Posterior vena cava (tissue), 2 donors: ENCODE measurements at places on chromosomes 11 and 22. TPM values are rescaled to one million over a fixed set of nuclear protein-coding genes. Genes with fewer than 3 reads are reported as not detected.

Gene NLRP10
- not detected for total RNA-seq

- no peak for DNase-seq
Measured at GRCh38 chr22:21707677-21708076, 27.9 kb downstream of the YPEL1 start.

Gene FAM111B
- 1.0 TPM for total RNA-seq

GRCh38 chr11:64848826-64849597 is 4.6 kb upstream of the CDC42BPG start:
- DNase-seq, result no peak

GRCh38 chr22:44685384-44686056 is 16.5 kb upstream of the PRR5 start:
- DNase-seq, result no peak

- DNase-seq, result no peak
Measured at GRCh38 chr11:118643142-118643994, 36.0 kb downstream of the PHLDB1 start.

- DNase-seq, result no peak
Measured at GRCh38 chr11:117999354-117999993, 13.3 kb downstream of the IL10RA start.

DNA sequence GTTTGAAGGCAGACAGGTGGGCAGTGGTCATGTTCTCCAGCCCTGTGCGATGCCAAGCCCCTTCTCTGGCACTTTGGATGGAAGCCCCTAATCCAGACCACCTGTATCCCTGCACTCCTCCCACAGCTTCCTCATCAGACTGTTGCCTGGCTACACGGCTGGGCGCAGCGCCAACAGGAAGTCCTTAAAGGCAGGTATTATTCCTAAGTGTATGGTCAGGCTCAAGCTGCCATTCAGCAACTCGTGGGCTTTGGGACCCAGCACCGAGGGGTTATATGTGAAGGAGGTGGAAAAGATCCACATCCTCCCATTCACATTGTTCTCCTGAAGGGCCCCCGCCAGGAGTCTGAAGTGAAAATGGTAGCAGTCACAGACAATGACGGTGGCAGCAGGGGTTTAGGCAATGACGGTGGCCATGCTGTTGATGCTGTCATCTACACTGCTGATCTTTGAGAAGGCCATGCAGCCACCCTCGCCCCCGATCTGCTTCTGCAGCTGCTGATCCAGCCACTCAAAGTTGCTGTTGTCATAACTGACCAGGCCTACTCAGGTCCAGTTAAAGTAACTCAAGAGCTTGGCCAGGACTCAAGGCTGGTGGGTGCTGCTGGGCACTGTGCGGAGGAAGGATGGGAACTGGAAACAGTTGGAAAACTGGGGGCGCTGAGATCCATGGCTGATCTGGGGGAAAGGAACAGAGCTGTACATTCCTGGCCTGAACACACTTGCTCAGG is 27.7 kb downstream of the OR6Q1 start:
- DNase-seq, result no peak

Gene CSTPP1
- total RNA-seq, result 17.8 TPM

- DNase-seq, result no peak
Measured at GRCh38 chr11:124519850-124520549, 23.5 kb downstream of the OR8B12 start.

Gene UBQLN3
- 0.38 TPM for total RNA-seq

Gene GGT1
- 6.3 TPM for total RNA-seq

Gene KMT2A
- total RNA-seq, result 59.7 TPM

- peak; percentile 82 for DNase-seq
Measured at GRCh38 chr11:120929664-120930154, 94.2 kb upstream of the TBCEL start.

DNA sequence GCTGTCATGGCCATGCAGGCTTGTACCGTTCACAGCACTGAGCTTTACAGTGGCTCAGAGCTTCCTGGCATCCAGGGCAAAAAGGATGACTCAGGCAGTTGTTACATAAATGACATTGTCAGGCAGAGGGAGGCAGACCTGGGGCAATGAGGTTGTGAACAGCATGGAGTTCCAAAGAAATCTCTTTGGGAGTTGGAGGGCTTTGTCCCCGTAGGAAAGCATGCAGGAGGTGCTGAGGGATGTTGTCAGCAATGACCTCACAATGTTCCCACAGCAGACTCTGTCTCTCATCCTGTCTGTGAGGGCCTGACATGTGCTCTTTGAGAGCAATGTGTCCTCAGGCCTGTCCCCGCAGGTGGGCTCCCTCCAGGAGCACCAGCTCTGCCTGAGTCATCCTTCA is 25.9 kb upstream of the PDE2A start:
- DNase-seq, result no peak

Gene DLAT
- 25.5 TPM for total RNA-seq

Gene GGTLC3
- total RNA-seq, result not detected

- no peak for DNase-seq
Measured at GRCh38 chr11:72598466-72598865, 75.8 kb downstream of the PDE2A start.
